ENCODE measurements at places on chromosomes 4 and X. TPM values are rescaled to one million over a fixed set of nuclear protein-coding genes. Genes with fewer than 3 reads are reported as not detected.
A peak's percentile ranks its signal among the peaks of the same experiment; 100 is the strongest.

Gene MAGEB18
- not detected for total RNA-seq

GRCh38 chr4:152779513-152780266, at the start of the genes ARFIP1 and TIGD4:
ARFIP1 (plus strand) TSS chr4:152779954; CDS start chr4:152829634, 49,680 bp downstream.
TIGD4 (minus strand) TSS chr4:152779730; CDS start chr4:152771004, 8,726 bp downstream.
- peak; percentile 97 for DNase-seq

GRCh38 chr4:1122505-1122904, 9.1 kb upstream of the RNF212 start:
- DNase-seq: no peak

- DNase-seq: no peak
These were observed 58.1 kb downstream of the PHEX start for GRCh38 chrX:22090181-22090580.

GRCh38 chr4:38621028-38621684, 42.8 kb upstream of the KLF3 start:
- no peak for DNase-seq

DNA sequence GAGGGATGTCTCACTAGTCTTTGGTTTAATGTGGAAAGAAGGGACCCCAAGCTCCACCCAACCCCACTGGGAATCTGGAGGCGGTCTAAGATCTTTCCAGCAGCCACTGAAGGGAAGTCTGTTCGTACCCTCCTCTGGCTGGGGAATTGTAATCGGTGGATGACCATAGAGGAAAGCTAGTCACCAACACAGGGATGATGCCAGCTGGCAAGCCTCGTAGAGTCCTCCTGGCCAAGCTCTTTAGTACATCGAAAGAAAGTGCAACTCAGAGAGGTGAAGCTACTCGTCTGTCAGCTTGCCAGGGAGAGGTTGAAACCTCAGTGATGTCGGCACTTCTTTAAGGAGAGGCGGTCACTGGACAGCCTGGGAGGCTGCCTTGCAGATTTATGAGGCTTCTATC, 58.7 kb downstream of the MAMLD1 start:
- DNase-seq: no peak

DNA sequence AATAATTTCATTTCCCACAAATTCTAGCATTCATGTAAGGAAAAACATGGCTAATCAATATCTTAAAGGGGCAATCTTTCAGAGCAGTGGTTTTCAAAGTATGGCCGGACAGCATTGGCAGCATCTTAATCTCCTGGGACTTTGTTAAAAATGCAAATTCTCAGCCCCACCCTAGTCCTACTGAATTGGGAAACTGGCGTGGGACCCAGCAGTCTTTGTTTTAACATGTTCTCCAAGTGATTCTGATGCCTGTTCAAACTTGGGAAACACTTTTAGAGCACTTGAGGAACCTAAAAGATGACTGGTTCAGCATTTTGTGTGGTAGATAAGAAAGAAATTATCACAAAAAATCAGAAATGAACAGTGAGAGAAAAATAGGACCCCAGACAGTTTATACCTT, 65.7 kb downstream of the ZFX start:
- DNase-seq: no peak

DNA sequence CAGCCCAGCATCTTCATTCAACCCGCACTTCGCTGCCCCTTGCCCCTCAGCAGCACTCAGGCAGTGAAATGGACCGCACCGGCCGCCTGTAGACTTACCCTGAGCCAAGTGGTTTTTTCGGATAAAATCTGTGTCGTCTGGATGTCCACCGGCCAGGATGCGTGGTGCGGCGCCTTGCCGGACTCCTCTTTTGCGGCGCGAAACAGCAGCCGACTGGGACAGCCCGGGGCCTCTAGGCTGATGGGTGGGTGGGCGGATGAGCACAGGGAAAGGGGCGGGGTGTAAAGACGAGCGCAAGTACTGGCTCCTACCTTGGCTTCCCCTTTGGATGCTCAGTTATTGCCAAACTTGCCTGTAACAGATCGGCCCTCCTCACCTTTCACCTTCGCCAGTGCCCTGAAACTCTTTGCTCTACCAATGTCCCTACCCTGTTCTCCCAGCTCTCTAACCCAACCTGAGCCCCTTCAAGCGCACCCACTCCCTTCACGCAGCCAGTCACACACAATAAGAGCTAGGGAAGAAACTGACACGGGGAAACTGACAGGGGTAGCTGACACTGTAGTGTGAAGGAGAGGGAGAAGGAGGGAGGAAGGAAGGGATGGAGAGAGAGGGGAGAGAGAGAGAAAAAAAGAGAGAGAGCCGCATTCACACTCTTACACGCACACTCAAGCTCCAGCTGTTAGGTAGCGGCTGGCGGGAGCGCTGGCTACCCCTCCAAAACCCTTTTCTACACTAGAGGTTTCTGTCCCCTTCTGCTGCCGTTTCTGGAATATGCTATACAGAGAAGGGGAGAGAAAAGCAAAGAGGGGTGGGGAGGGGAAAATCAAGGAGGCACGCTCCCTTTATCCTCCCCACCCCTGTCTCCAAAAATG, 559 bp downstream of the TRPC5 start:
- no peak for DNase-seq

DNA sequence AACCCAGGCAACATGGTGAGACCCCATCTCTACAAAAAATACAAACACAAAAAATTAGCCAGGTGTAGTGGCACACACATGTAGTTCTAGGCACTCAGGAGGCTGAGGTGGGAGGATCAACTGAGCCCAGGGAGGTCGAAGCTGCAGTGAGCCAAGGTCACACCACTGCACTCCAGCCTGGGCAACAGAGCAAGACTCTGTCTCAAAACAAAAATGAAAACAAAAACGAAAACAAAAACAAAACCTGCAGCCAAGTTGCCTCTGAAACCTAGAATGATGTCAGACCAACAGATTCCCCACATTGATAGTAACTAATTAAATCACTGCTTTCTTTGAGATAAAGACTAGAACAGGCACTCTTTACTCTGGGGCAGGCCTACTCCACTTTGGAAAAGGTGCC, 104.5 kb downstream of the AMELX start:
- no peak for DNase-seq

DNA sequence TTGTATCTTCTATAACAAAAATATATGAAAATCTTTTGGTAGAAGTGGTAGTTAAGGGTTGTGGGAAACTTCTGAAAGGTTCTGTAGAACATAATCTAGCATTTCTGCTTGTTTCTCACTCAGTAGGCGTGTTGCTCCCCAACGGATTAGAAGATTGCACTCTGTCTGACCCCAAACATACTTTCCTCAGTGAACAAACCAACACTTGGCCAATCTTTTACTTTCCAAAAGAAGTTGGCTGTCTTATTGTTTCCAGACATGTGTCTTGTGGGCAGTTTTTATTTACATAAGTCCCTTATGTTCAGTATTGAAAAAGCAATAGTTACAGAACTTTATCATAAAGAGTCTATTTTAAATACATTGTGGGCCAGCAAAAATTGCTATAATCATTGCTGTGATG, 312.8 kb upstream of the EPHA5 start:
- DNase-seq: no peak

DNA sequence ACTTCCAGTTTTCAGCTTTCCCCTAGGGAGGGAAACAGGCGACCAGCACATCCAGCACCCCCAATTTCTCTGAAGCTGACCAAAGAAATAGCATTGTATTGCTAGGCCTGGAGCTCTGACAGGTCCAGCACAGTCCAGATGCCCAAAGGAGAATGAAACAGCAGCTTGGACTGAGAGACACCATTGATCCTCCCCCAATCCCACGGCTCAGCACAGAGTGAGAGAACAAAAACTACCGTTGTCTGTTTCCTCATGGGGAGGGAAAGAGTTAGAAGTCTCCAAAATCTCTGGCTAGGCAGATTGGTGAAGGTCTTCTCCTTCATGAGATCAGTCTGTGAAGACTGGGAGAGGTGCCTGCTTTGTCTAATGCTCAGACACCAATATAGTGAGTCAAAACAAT, 8.6 kb downstream of the TCEAL7 start:
- no peak for DNase-seq

DNA sequence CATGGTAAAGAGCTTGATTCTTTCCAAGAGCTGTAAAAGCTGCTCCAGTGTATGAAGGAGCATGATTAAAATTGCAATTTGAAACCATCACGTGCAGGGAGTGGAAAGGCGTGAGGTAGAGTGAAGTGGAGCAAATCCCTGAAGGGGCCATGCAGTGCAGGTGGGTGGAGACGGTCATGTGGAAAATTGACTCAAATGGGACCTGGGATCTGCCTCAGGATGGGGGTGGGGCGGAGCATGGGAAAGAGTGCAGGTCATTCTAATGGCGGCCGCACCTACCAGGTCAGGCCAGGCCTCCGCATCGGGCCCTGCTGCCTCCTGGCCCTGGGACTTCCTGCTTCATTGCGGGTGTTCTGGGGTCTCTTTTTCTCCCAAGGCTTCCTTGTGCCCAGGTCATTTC, 25.3 kb upstream of the TRIM60 start:
- DNase-seq: no peak

Measured in SJSA1 (cell line).